Epithelial cell of esophagus (primary cell): ENCODE measurements at places on chromosomes 12 and 14.

DNA sequence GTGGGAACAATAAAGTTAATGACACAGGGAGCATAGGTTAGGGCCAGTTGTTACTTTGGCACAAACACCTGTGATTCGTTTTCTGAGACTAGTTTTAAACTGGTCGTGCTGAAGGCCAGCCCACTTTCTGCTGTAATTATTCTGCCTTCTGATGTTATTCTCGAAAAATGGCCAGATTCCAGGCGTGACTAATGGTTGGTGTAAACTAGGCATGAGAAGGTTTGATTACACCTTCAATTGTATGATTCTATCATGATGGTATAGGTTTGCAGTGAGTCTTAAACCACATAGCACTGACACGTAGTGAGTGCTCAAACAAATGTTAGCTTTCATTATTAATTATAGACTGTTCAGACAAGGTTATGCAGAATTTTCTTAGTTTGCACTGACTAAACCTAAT, 39.0 kb downstream of the CKB start:
- peak; percentile 94 for DNase-seq

DNA sequence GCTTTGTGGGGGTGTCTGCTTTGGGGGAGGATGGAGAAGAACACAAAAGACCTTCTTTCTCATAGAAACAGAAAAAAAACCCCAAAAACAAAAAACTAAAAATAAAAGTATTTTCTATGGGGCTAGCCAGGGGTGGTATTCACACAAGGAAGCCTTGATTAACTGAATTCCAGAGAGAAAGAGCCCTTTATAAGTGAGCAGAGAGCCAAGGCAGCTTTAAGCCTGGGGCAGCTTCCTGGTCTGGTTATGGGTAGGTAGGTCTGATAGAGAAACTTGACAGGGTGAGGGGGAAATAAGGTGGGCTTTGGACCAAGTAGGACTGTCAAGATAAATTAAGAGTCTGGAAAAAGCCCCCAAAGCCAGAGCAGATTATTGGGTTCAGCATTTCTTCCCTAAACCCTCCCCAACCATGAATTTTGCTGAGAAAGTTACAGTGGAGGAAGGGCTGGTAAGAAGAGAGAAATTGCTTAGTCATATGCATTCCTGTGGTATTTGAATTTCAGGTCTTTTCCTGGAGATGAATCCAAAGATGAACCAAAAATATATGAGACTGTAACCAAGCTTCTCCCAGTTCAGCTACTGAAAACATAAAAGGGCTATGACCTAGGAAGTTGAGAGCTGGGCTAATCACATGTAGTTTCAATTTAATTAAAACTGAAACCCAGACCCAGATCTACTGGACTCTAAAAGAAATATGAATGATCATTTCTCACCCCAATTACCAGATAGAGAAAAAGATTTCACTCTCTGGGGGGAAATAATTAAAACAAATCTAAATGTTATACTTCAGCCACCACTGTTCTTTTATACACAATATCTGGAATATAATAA, 144.8 kb downstream of the TBC1D30 start:
- DNase-seq: peak; percentile 43

DNA sequence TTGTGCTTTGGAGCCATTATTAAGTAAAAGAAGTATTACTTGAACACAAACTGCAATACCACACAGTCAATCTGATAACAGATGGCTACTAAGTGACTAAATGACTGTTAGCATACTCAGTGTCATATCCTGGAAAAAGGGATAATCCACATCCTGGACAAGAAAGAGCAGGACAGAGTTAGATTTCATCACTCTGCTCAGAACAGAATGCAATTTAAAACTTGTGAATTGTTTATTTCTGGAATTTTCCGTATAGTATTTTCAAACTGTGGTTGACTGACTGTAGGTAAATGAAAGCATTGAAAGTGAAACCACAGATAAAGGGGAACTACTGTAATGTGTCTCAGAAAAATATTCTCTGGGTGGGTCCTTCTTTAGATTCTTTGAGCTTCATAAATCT, 458.8 kb downstream of the TMEM117 start:
- DNase-seq: no peak

GRCh38 chr14:37643701-37644100, 48.3 kb downstream of the TTC6 start:
- no peak for DNase-seq

DNA sequence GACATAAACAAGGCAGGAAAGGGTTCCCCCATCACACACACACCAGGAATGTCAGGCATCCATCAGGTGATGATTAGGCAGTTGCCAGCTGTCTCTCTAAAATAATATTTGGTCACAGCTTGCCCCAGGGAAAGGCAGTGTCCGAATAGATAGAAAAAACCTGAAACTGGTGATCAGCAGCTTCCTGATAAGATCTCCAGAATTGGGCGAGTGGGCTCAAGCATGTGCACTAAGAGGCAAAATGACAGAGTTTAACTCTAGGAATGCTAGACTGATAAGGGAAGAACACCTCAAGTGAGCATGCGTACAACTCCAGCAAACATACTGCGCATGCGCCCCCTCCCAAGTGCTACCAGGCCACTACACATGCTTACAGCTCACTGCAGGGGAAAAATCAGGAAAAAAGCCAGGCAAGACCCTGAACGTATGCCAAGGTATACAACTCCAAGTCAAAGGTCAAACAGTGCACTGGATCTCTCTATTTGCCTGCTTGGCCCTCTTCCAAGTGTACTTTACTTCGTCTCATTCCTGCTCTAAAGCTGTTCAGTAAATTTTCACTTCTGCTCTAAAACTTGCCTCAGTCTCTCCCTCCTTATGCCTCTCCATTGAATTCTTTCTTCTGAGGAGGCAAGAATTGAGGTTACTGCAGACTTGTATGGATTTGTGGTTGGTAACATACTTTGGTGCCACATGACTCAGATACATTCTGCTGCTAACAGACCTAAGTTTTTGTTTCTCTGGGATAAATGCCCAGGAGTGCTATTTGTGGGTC, 73.5 kb upstream of the VASH1 start:
- DNase-seq: no peak

- no peak for DNase-seq
These were observed 118.0 kb upstream of the EEA1 start for GRCh38 chr12:93047118-93047517.

GRCh38 chr12:112182499-112182898, 57.1 kb downstream of the TRAFD1 start:
- no peak for DNase-seq

DNA sequence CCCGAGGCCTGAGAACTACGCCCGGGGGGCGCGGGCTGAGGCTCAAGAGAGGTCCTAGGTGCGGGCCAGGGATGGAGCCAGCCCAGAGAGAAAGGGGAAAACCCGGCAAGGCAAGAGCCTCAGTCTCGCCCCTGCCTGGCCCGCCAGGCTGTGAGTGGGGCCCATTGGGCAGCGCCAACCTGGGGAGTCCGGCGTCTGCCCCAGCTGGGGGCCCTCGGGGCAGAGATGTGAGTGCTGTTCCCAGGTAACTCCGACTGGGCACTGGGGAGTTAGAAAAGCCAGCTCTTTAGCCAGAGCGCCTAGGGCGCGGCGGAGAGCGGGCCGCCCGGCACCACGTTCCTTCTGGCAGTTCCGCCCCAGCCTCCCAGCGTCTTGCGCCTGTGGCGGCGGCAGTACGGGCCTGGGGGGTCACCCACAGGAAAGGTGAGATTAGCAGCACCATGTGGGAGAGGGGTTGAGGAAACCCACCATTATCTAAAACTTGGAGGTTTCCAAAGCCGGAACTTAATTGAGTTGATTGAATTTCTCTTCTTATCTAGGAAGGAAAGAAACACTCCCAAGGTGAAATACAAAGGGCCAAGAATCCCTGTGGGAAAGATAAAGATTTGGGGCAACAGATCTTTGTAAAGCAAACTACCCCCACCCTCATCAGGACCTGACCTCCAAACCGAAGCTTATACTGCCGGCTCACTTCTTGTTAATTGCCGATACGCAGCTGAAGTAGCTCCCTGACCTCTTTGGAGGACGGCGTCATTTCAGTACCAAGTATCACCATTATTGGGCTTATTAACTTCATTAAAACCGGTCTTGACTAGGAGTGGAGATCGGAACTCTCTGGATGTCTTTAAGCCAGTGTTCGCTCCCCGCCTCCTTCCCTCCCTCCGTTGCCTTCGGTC, 11.6 kb downstream of the OTX2 start:
- no peak for DNase-seq

DNA sequence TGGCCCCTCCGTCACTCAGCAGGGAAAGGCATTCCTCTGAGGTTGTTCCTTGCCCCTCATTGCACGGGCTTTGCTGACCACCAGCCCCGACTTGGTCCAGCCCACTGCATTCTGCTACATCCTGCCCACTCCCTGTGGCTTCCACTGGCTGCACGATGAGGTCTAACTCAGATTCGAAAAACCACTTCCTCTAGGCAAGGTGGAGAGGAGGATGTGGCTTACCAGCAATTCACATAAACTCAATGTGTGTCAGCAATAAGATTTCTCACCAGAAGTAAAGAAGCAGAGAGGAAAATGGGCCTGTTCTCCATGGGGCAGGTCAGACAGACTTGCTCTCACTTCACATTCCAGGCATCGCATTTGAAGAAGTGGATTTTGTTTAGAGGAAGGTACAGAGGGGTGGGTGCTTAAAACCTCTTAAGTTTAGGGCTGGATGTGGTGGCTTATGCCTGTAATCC, 14.7 kb downstream of the GPR68 start:
- DNase-seq: no peak

GRCh38 chr12:75859868-75860267, 171.7 kb downstream of the PHLDA1 start:
- peak; percentile 52 for DNase-seq

DNA sequence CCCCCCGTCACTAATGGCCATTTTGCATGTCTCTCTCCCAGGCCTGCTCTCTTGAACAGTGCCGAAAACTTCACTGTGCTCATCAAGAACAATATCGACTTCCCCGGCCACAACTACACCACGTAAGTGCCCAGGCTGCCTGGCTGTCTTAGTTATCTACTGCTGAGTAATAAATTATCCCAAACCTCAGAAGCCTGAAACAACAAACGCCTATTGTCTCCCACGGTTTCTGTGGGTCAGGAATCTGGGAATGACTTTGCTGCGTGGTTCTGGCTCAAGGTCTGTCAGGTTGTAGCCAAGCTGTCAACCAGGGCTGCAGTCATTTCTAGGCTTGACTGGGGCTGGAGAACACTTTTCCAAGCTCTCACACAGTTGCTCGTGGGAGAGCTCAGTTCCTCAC, 32.6 kb downstream of the P2RX7 start:
- no peak for DNase-seq

- DNase-seq: no peak
These were observed 8.8 kb downstream of the SERPINA10 start for GRCh38 chr14:94284221-94284620.

DNA sequence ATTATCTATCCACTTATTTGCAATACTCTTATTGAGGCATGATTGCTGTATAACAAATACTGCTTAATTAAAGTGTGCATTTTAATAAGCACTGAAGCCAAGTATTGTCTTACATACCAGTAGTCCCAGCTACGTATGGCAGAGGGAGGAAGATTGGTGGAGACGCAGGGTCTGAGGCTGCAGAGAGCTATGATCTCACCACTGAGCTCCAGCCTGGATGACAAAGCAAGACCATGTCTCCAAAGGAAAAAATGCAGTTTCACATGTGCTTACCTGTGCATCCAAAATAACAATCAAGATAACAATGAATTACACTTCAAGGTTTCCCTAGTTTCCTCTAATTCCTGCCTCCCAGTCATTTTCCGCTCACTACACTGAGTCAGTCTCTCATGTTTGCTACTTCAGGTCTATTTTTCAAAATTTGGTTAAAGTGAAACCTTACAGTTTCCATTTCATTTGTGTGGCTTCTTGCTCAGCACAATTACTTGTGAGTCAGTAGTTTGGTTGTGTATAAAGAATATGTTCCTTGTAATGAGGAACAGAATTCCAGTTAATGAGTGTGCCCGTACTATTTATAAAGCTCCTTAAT, 1250.1 kb downstream of the TMEM121 start:
- DNase-seq: no peak

DNA sequence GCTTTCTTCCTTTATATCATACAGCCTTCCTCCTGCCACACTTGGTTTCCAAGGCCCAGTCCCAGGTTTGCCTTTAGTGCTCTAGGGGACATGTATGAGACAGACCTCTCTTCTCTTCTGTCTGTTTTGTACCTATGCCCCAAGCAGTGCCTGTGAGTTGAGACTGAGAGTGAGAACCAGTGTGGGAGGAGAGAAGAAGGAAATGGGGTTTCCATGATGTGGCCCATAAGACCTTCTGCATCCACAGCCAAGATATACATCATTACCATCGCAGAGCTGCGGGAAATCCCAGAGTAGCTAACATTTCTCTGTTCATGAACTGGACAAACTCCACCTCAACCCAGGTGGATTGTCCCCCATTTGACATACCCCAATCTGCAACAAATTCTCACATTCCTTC, 2.8 kb downstream of the TESPA1 start:
- DNase-seq: no peak

DNA sequence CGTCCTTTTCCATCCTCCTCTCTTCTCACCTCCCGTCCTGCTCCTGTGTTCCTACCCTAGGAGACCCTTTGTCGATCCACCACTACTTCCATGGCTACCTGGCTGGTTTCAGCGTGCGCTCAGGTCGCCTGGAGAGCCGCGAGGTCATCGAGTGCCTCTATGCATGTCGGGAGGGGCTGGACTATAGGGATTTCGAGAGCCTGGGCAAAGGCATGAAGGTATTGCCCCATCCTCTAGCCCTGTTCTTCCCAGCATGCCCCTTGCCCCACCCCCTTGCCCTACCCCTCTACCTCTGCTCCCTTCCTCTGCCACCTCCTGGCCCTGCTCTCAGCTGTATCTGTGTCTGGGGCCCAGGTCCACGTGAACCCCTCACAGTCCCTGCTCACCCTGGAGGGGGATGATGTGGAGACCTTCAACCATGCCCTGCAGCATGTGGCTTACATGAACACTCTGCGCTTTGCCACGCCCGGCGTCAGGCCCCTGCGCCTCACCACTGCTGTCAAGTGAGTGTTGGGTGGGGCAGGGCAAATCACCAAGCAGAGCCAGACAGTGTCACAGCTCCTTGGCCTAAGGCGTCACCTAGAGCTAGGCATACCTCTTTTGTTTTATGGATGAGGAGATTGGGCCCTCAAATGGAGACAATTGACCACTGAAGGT, 12.8 kb downstream of the CLSTN3 start:
- DNase-seq: no peak

DNA sequence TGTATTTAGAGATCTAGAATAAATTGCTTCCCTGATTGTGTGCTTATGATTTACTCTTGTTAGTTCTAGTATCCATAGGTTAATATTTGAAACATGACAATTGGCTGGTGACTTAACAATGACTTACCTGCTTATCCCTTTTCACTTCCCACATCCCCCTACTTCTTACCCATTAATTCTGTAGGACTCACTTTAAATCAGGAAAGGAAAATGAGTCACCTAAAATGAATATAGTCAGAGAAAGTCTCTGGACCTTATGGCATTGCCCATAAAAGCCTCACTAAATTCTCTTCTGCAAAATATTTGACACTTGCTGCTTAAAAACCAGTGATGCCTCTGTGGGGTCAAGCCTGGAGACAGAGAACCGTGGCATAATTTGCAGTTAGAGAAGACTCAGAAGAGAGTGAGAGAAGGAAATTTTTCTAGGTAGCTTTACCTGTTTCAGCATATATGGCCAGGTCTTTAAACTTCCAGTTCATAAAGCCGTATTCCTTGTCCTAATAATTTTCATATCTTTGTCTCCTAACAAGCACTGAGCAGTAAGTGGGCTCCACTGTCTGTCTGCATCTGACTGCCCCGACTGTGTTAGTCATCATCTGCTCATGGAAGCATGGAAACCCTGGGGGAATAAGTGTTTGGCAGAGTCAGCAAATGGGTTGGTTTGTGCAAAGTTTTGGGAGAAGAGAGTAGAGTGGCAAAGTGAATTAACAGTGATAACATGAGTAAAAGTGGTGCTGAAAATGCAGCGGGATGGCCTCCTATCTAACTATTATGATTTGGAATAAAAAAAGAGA, 294.4 kb downstream of the AKAP6 start:
- DNase-seq: peak; percentile 62
